ENCODE measurements at places on chromosomes 6 and 20.

- no peak for DNase-seq
Measured at GRCh38 chr6:152750694-152751093, at the start of gene VIP. Gene VIP (plus strand): TSS chr6:152750797. CDS start chr6:152752178, 1,381 bp downstream.

- DNase-seq, result no peak
Measured at GRCh38 chr6:90493332-90493731, 93.5 kb downstream of the MAP3K7 start.

GRCh38 chr6:49453221-49453620 is 9.8 kb downstream of the MMUT start:
- DNase-seq, result no peak

DNA sequence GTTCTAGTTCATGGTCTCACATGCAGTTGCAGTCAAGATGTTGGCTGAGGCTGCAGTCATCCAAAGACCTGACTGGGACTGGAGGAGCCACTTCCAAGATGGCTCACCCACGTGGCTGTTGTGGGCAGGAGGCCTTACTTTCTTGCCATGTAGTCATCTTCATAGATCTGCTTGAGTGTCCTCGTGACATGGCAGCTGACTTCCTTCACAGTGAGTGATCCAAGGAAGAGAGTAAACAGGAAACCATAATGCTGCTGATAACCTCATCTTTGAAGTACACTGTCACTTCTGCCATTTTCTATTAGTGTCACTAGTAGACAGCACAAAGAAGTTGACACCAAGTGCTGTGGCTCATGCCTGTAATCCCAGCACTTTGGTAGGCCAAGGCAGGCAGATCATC is 40.1 kb upstream of the AKIRIN2 start:
- peak; percentile 23 for DNase-seq

DNA sequence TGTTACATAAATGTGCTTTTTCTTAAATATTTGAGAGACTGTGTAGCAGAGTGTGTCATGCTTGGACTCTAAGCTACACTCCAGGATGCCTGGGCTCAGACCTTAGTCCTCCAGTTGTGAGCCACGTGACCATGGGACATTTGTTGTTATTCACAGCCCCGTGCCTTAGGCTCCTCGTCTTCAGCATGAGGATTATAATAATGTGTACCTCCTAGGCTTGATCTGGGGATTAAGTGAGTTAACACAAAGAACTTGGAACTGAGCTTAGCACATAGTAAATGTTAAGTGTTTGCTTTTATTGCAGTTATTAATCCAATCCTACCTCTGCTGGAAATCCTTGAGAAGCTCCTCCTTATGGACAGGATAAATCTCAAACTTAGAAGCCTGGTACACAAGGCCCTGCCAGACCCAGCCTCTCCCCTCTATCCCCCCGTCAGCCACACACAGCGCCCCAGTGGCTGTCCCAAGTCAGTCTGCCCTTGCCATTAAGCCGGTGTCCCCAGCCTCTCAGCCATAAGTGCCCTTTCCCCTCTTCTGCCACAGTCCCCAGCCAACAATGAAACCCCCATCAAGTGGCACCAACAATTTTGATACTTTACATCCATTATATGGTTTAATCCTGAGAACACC is 177.5 kb downstream of the TMEM242 start:
- no peak for DNase-seq

GRCh38 chr6:146915671-146916127 is 288.5 kb upstream of the STXBP5 start:
- no peak for DNase-seq

- DNase-seq, result no peak
Measured at GRCh38 chr6:107400616-107401147, 58.7 kb downstream of the PDSS2 start.

DNA sequence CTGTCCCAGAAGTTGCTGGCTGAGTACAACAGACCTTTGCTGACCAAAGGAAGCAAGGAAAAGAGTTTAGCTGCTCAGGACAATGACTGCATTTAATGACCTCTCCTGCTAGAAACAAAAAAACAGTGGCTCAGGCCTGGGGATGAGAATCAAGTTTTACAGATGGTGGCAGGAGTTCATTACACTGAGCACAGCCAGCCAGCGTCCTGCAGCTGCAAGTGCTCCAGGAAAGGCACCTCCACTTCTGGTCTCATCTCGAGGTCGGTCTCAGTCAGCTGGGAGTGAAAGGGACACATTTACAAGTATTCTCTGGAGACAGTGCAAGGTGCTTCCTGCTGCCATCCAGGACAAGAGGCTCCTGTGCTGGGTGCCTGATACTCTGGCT is 362.7 kb downstream of the THBS2 start:
- DNase-seq, result no peak

GRCh38 chr6:159979136-159979874 is 10.4 kb downstream of the IGF2R start:
- peak; percentile 58 for DNase-seq

- DNase-seq, result no peak
Measured at GRCh38 chr6:163423696-163424095, 9.2 kb downstream of the QKI start.

GRCh38 chr6:124438546-124439065 is 523.6 kb upstream of the RNF217 start:
- no peak for DNase-seq

GRCh38 chr6:157953580-157954091 is 28.0 kb upstream of the SYNJ2 start:
- DNase-seq, result no peak

DNA sequence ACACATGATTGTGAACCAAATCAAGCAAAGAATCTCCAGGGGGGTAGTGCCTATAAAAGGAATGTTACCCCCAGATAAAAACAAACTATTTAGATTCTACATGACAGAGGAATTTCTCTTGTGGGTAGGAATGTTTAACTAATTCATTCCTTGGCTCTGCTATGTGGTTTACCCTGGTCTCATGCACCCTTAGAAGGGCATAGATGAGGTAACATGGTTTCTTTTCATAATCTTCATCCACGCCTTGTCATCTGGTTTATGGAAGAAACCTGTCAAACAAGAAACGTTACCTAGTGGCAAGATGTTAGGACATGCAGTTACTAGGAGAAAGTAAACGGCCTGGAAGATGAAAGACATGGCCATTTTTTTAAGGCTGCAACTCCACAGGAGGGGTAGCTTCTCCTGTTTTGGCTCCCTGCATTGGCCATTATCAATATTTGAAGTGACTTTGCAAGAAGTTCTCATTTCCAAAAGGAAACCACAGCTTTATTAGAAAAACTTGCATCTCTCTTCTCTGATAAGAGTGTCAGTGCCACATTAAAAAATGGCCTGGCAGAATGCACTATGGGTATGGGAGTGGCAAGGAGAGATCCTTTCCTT is 45.5 kb downstream of the STX11 start:
- no peak for DNase-seq

DNA sequence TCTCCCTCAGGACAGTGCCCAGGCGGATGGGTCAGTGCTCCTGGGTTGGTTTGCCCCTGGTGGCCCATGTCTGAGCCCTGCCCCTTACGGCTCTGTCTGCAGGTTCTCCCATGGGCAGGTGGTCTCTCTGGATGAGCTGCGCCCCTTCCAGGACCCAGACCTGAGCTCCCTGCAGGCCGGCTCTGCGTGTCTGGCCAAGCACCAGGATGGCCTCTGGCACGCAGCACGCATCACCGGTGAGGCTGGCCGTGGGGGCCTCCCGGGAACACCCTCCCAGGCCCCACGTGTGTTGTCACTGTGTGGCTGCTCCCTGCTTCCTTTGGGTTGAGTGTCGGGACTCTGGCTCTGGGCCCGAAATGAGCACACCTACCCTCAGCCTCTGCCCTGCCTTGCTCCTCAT is 3.3 kb upstream of the LIME1 start:
- DNase-seq, result no peak

Data from stimulated activated CD8-positive, alpha-beta memory T cell treated with anti-CD3 and anti-CD28 coated beads, Interleukin-2, amount 100 ng/mL, for 48 hours (primary cell).